ENCODE measurements at places on chromosomes 3 and 15.

- no peak overlapping the region for H3K4me3 ChIP-seq
- ATAC-seq, result no peak
- no peaks in the 10 kb centered on the region for H3K4me1 ChIP-seq
- no peaks in the 10 kb centered on the region for H3K27me3 ChIP-seq
- H3K27ac ChIP-seq, result no peak overlapping the region
These were observed 160.4 kb upstream of the SLC2A2 start for GRCh38 chr3:171186817-171187500.

- peaks cover 44% of the 10 kb centered on the region for H3K27me3 ChIP-seq
- H3K4me3 ChIP-seq, result no peak overlapping the region
- no peaks in the 10 kb centered on the region for H3K36me3 ChIP-seq
- H3K27ac ChIP-seq, result no peak overlapping the region
These were observed 70.2 kb downstream of the EFCAB12 start for GRCh38 chr3:129358177-129358771.

- ATAC-seq, result no peak
- no peaks in the 10 kb centered on the region for H3K4me1 ChIP-seq
- no peaks in the 10 kb centered on the region for H3K27me3 ChIP-seq
- H3K4me3 ChIP-seq, result no peak overlapping the region
These were observed 151.9 kb upstream of the FEZF2 start for GRCh38 chr3:62525281-62525680.

DNA sequence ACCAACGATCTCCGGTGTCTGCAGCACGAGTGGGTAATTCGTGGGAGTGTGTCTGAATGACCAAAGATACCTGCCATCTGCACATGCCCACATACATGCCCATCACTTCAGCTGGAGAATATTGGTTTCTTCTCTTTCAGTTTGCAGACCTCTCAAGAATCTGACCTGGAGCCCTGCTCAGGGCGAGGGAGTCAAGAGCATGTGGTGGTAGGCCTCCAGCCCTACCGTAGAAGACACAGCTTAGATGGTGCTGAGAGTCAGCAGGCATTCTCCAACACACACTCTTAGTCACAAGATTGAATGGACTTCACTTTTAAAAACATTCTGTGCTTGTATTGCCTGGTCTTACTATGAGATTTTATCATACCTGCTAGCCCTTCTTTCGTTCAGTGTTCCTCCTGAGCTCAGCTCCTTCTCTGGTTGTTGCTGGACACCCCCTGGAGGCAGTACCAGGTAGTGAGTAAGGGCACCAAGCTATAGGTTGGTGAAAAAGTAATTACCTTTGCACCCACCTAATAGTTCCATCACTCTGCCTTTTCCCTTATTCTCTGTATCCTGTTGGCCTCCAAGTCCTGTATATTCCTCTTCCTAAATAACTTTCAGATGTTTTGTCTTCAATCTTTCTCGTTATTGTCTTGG is 252.0 kb downstream of the CACNA2D3 start:
- no peak overlapping the region for H3K4me3 ChIP-seq
- peak; percentile 27 for ATAC-seq
- H3K4me1 ChIP-seq, result no peaks in the 10 kb centered on the region
- no peaks in the 10 kb centered on the region for H3K36me3 ChIP-seq
- H3K27me3 ChIP-seq, result peaks cover 10% of the 10 kb centered on the region

GRCh38 chr3:1495466-1495865 is 402.6 kb downstream of the CNTN6 start:
- H3K27ac ChIP-seq, result no peak overlapping the region
- no peak overlapping the region for H3K4me3 ChIP-seq
- no peak for ATAC-seq
- no peaks in the 10 kb centered on the region for H3K36me3 ChIP-seq
- peaks cover 5% of the 10 kb centered on the region for H3K27me3 ChIP-seq

DNA sequence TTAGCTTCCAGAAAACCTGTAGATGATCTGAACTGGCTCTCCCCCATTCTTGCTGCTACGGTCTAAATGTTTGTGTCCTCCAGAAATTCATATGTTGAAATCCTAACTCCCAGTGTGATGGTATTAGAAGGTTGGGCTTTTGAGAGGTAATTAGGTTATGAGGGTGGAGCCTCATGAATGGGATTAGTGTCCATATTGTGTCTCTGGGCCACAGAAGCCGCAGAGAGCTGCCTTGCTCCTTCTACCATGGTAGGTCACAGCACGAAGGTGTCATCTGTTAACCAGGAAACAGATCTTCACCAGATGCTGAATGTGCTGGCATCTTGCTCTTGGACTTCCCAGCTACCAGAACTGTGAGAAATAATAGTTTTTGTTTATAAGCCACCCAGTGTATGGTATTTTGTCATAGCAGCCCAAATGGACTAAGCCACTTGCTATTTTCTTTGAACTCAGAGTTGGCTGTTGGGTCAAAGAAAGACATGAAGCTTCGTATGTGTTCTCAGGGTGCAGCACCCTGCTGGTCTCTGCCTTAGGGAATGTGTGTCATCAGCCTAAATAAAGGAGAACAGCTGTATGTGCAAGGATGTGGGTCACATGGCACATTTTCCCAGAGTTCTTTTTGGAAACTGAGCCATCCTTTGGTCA is 317.5 kb upstream of the SLCO3A1 start:
- no peaks in the 10 kb centered on the region for H3K36me3 ChIP-seq
- no peaks in the 10 kb centered on the region for H3K27me3 ChIP-seq
- no peaks in the 10 kb centered on the region for H3K4me1 ChIP-seq
- no peak overlapping the region for H3K27ac ChIP-seq

DNA sequence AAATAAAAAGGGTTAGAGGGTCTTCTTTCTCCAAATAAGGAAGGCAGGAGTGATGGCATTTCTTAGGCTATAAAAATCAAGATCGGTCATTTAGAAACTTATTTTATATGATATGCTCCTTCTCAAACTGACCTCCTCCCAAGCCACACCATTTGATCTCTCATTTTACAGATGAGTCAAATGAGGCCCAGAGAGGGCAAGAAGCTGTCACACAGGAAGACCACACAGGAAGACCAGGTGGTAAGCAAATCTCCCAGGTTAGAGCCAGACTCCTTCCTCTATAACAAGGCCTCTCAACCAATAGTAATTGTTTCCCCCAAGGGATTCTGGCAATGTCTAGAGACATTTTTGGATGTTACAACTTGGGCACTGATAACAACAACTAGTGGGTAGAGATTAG is 13.8 kb downstream of the TLE3 start:
- peaks cover 72% of the 10 kb centered on the region for H3K4me1 ChIP-seq
- H3K27ac ChIP-seq, result peak overlapping the region; percentile 60
- peaks cover 54% of the 10 kb centered on the region for H3K36me3 ChIP-seq
- ATAC-seq, result peak; percentile 67

DNA sequence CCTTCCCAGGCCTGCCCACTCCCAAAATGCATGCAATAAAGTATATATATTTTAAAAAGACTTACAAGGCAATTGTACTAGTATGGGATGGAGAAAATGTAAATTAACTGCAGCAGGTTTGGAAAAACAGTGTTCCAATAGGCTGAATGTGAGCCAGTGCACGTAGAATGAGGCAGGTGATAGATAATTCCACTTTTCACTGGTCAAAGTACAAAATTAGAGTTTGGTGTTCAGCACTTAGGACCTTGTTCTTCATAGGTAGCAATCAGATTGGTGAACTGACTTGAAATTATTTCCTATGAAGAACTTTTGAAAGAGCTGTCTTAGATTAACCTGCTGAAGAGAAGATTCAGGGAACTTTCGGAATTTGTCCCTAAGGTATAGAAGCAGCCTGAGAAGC is 1.9 kb downstream of the WDR48 start:
- H3K27ac ChIP-seq, result no peak overlapping the region
- ATAC-seq, result no peak
- H3K4me1 ChIP-seq, result peaks cover 51% of the 10 kb centered on the region
- H3K4me3 ChIP-seq, result no peak overlapping the region
- H3K36me3 ChIP-seq, result peaks cover 6% of the 10 kb centered on the region

GRCh38 chr3:196268284-196269163 is 19.0 kb downstream of the PCYT1A start:
- H3K36me3 ChIP-seq, result peaks cover 44% of the 10 kb centered on the region
- peak overlapping the region; percentile 15 for H3K27ac ChIP-seq
- peaks cover 36% of the 10 kb centered on the region for H3K4me1 ChIP-seq
- H3K4me3 ChIP-seq, result no peak overlapping the region
- no peaks in the 10 kb centered on the region for H3K27me3 ChIP-seq

DNA sequence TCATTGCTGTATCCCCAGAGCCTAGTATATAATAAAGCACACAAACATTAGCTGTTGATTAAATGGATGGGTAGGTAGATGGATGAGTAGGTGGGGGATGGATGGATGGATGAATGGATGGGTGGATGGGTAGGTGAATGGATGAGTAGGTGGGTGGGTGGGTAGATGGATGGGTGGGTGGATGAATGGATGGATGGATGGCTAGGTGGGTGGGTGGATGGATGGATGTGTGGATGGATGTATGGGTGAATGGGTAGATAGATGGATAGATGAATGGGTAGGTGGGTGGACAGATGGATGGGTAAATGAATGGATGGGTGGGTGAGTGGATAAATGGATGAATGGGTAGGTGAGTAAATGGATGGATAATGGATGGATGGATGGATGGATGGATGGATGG is 30.2 kb upstream of the NSMCE3 start:
- H3K4me1 ChIP-seq, result no peaks in the 10 kb centered on the region
- peaks cover 6% of the 10 kb centered on the region for H3K36me3 ChIP-seq
- H3K4me3 ChIP-seq, result no peak overlapping the region
- no peak for ATAC-seq

DNA sequence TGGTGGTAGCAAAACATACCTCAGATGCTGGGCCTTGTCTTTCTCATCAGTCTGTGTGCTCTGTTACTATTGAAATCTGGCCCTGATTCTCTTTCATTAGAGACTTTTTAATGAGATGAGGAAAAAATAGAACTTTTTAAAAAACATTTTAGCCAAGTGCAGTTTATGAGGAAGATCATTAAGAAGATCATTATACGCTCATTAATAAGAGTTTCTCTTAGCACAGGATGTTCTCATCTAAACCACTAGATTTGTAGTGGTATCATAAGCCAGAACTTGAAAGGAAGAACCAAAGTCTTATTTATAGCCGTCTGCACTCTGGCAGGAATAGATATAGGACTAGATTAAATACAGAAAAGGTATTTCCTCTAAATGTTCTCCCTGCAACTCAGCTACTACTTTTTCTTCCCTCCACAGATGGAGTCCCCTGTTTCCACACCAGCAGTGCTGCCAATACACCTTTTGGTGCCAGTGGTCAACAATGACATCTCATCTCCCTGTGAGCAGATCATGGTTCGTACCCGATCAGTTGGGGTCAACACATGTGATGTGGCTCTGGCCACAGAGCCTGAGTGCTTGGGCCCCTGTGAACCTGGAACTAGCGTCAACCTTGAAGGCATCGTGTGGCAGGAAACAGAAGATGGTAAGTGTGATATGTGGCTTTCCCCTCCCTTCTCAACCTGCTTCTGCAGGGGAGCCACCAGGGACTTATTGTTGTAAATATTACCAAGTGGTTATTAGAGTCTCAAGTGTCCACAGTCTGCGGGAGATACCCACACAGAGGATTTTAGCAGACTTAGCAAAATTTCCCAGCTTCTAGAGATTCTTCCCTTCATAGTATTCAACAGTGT is 152.8 kb downstream of the RBPMS2 start:
- no peaks in the 10 kb centered on the region for H3K36me3 ChIP-seq
- H3K27me3 ChIP-seq, result no peaks in the 10 kb centered on the region
- peak; percentile 91 for ATAC-seq
- H3K4me3 ChIP-seq, result peak overlapping the region; percentile 36

- H3K36me3 ChIP-seq, result no peaks in the 10 kb centered on the region
- no peak overlapping the region for H3K27ac ChIP-seq
- H3K4me3 ChIP-seq, result no peak overlapping the region
- no peak for ATAC-seq
- no peaks in the 10 kb centered on the region for H3K4me1 ChIP-seq
- peaks cover 15% of the 10 kb centered on the region for H3K27me3 ChIP-seq
These were observed 33.3 kb upstream of the SLC41A3 start for GRCh38 chr3:126117212-126117611.

GRCh38 chr3:123239756-123240155 is 38.0 kb downstream of the SEC22A start:
- H3K4me3 ChIP-seq, result no peak overlapping the region
- no peaks in the 10 kb centered on the region for H3K27me3 ChIP-seq
- no peak overlapping the region for H3K27ac ChIP-seq
- H3K4me1 ChIP-seq, result no peaks in the 10 kb centered on the region

- H3K4me3 ChIP-seq, result no peak overlapping the region
- no peak for ATAC-seq
- H3K4me1 ChIP-seq, result no peaks in the 10 kb centered on the region
- no peaks in the 10 kb centered on the region for H3K36me3 ChIP-seq
- peaks cover 41% of the 10 kb centered on the region for H3K27me3 ChIP-seq
These were observed 10.9 kb downstream of the EID1 start for GRCh38 chr15:48888836-48889235.

DNA sequence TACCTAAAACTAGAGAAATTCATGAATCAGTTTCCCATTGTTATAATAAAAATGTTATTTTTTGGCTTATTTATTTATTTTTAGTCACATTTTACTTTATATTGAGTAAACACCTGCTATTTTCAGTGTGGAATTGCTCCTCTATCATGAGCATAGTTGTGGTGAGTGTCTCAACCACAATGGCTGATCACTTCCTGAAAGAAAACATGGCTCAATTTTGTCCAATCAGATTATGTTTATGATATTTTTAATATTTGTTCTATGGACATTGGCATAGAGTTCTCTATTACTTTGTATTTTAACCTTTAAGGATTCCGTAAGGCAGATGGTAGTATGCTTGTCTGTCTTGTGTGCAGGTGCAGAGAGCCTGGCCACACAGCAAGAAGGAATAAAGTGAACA is 16.2 kb upstream of the GRM7 start:
- no peak for ATAC-seq
- H3K4me3 ChIP-seq, result no peak overlapping the region
- H3K4me1 ChIP-seq, result no peaks in the 10 kb centered on the region
- H3K27ac ChIP-seq, result no peak overlapping the region
- H3K27me3 ChIP-seq, result no peaks in the 10 kb centered on the region
- no peaks in the 10 kb centered on the region for H3K36me3 ChIP-seq

GRCh38 chr15:75025107-75025506 is 1.7 kb downstream of the PPCDC start:
- peak overlapping the region; percentile 90 for H3K4me3 ChIP-seq
- H3K27ac ChIP-seq, result peak overlapping the region; percentile 89

All from stimulated activated memory B cell treated with anti-CD40 and anti-IgM and Interleukin-4, amounts not matched to agents 10 μg/mL and 1 μg/mL and 100 μg/mL, for 72 hours (primary cell).